Activated gamma-delta T cell treated with Interleukin-2 at 50 U/mL for 16 hours (primary cell): ENCODE measurements at places on chromosomes 2 and 18.
A peak's percentile ranks its signal among the peaks of the same experiment; 100 is the strongest.

DNA sequence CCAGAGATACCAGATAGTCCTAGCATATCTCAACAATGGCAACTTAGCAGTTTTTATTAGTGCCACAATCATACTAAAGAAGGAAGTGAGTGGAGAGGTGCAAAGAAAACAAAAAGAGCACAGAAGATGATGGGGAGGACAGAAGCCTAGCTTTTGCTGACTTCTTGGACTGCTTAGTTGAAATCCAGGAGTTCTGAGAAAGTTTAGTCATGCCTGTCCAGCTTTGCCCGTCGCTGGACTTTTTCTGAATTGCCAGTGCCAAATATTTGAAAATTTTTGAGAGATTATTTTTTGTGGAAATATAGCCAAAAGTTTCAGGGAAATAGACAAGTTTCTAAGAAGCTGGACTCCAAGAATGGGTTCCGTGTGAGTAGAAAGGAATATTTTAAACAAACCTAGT, 558.7 kb upstream of the TNP1 start:
- DNase-seq = no peak

DNA sequence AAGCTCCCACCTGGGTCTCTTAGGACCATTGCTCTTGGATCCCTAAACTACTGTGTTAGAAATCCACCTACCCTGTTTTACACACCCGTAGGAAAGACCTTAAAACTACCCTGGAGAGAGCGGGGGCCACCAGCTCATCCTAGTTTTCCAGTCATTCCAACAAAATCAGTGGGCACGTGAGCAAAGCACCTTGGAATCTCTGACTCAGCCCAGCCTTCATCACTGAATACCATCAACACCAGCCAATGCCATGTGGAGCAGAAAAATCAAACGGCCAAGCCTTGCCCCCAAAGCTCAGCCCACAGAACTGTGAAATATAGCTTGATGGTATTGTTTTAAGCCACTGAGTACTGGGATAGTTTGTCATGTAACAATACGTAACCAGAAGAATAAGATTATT, 449.7 kb upstream of the CHAC2 start:
- no peak for DNase-seq

DNA sequence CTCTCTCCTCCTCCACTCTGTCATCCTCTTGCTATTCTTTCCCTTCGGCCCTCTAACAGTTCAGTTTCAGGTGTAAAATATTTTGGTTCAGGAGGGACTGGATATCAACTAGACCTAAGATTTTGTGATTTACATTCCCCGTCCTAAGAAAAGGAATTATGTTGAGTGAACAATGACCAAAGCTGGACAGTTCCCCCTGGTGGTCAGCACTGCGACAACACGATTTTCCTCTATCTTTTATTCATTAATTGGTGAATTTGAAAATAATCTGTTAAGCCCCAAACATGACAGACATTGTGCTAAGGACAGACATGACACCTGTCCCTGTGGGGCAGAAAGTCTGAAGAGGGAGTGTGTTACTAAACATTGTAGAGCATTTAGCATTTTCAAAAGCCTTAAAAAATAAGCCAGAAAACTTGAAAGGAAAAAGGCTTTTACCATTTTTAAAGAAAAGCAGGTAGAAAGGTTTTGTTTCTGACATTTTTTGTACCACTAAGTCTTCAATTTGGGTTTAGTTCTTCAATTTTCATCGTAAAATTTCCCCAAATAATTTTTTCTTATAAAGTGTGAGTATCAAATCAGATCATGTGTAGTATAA, 28.4 kb upstream of the GTF2A1L start:
- no peak for DNase-seq

DNA sequence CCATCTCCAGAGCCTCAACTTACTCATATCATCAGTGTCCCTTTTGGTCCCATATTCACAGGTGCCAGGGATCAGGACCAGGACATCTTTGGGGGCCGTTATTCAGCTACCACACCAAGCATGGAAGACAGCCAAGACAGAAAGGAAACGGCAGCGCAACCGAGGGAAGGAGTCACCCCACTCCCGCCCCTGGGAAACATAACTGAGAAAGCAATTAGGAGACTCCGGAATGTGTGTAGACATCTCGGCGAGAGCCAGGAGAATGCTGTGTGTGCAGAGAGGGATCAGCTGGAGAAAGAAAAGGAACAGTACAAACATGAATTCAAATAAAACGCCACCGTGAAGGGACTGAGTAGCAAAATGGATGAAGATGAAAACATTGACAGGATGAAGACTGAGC, 13.4 kb upstream of the BOK start:
- no peak for DNase-seq

GRCh38 chr18:678482-679182, 21.2 kb downstream of the TYMS start:
- DNase-seq = no peak

DNA sequence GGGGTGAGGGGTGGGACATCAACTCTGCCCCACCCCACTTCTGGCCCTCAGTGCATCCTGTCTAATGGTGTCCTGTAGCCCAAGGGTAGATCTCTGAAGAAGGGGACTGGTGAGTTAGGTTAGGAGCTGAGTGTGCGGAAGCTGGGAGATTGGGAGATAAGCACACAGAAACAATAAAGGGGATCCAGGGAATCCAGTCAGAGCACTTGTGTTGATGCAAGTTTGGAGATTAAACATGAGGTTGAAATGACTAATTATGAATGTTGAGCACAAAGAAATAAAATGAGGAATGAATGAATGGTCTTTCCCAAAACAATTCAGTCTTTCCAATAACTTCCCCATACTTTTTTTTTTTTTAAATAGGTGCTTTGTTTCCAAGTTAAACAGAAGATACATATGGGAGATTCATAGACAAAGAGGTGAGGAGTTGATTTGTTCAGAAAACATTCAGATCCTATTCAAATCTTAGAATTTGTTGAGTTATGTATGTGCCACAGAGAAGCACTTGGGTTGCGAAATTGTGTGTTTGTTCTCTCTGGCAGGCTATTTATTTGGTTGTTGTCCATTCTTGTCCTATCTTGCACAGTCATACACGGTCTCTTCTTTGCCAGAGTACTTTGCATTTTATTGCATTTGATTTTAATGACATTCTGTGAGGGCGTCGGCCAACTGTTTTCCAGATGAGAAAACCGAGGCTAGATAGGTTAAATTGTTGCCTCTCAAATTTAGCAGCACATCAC, 31.6 kb upstream of the NABP1 start:
- no peak for DNase-seq

DNA sequence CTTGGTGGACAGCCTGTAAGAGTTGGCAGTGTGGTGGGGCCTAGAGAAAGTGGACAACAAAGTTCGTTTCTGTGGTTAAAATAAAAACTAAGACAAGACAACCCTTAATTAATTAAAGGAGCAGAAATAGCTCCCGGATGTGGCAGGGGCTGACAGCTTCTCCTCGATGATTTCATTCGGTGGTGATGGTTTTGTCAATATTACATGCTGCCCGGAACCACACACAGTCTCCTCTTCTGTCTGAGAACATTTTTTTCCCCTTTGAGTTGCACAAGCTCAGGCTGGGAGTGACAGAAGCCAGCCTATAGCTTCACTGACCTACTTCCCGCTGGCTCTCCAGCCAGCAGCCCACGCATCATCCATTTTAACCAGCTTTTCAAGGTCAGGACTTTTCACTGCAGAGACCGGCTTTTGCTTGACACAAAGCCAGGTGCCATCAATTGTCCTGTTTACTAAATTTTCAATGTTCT, 378.8 kb downstream of the SLC4A3 start:
- no peak for DNase-seq

- no peak for DNase-seq
Observed at GRCh38 chr2:239263231-239263630, 137.6 kb downstream of the HDAC4 start.

DNA sequence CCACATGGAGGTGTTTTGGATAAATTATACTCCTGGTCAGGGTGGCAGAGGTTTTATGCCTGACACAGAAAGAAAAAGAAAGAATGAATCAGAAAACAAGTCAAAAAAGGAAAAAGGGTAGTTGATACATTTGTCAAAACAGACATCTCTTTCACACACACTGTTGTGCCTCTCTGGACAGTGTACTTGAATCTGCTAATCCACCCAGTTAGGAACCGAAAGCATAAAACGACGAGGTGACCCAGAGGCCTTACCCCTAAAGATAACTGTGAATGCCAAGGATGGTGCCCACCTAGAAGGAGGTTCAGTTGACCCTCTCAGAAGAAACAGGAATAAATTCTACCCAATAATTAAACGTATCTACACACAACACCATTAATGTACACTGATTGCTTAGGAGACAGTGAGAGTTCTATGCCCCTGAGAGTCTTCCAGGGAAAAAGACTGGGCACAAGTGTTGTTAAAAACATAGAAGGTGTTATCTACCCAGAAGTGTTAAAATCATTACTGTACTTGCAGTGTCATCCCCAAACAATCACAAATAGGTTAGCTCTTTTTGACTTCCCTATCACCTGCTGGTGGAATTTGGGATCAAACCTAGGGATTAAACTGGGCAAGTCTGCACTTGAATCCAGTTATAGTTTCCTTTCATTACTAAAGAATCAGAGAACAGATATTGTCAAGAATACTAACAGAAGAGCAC, 123.2 kb upstream of the DNAJC10 start:
- DNase-seq = no peak

- no peak for DNase-seq
Observed at GRCh38 chr2:233399306-233400225, 45.3 kb downstream of the DGKD start.

- DNase-seq = no peak
Observed at GRCh38 chr2:209499069-209499468, 75.2 kb downstream of the MAP2 start.

- DNase-seq = no peak
Observed at GRCh38 chr2:236799391-236800026, 229.9 kb downstream of the ACKR3 start.

GRCh38 chr18:11871501-11871900, 20.3 kb downstream of the CHMP1B start:
- no peak for DNase-seq

DNA sequence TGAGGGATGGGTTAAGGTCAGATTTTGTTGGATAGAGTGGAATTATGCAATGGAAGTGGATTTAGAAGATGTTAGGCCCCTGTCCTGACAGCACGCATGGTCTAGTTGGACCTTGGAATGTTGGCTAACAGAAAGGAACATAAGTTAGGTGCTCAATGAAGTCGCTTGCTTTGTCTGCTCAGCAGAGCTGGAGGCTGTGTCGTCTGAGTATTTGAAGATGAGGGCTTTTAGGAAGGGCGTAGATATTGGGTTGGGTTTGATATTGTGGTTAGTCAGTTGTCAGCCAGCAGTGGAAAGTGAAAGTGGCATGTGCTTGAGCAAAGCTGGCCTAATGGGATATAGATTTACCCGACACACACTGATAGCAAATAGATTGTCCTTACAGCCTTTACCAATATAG, 239.3 kb downstream of the PRKCE start:
- no peak for DNase-seq

DNA sequence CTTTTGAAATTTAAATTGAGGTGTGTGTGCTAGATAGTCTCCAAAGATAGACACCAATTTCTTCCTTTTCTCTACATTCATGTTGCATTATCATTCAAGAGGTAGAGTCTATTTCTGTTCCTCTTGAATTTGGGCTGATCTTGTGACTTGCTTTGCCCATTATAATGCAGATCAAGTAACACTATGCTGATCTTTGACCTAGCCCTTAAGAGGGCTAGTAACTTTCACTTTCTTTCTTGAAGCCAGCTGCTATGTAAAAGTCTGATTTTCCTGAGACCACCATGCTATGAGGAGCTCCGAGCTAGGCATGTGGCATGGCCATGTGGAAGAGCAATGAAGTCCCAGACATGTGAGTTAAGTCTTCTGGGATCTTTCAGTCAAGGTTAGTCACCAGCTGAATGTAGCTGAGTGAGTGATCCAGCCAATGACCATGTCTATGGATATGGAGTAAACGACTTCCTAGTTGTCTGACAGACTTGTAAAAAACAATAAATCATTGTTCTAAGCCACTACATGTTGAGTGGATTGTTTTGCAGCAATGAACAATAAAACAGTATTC, 189.4 kb upstream of the CWC22 start:
- DNase-seq = no peak

GRCh38 chr2:237060534-237061312, 25.0 kb upstream of the COPS8 start:
- DNase-seq = peak; percentile 8
